ENCODE measurements at places on chromosomes 13 and 19. TPM values are rescaled to one million over a fixed set of nuclear protein-coding genes. Genes with fewer than 3 reads are reported as not detected.

BRME1 gene
- 14.3 TPM for total RNA-seq

BEST2 gene
- total RNA-seq: 165 TPM

AMH gene
- total RNA-seq: 1.1 TPM

- peak; percentile 61 for DNase-seq
Observed at GRCh38 chr13:99657848-99658260, 156.6 kb downstream of the TM9SF2 start.
